ENCODE measurements at places on chromosomes 2 and 18. TPM values are rescaled to one million over a fixed set of nuclear protein-coding genes. Genes with fewer than 3 reads are reported as not detected.

DNA sequence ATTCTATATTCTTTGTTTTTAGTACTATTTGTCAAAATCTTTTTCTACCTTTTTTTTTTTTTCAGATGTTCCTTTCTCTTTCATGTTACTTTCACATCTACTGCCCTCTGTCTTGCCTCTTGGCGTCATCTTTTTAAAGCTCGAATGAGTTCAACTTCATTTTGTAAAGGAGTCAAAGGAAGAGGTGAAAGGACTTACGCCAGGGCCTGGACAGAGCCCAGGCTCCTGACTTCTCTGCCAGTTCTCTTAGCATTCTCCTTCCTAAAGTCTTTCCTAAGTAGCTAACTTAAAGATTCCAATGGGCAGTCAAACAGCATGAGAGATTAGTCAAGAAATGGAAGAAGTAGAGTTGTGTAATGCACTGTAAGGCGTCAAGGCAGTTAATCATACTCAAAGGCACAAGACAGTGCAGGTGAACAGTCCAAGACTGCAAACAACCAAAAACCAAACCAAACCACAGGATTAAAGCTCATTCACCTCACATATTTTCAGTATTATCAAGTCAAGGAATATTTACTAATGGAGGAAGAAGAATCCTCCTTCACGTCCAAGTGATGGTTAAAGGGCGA is 301.7 kb downstream of the TCF4 start:
- DNase-seq: no peak

- no peak for DNase-seq
Measured at GRCh38 chr18:80244956-80245730, 2.2 kb downstream of the PARD6G start.

Gene ERICH2
- not detected for total RNA-seq

Gene DLX2
- total RNA-seq: 0.41 TPM

Measured in glomerular endothelial cell (primary cell).